ENCODE measurements at places on chromosomes 5 and 9. TPM values are rescaled to one million over a fixed set of nuclear protein-coding genes. Genes with fewer than 3 reads are reported as not detected.

The CEP72 gene
- 11.0 TPM for total RNA-seq

The ARHGEF28 gene
- 3.9 TPM for total RNA-seq

The LCN15 gene
- total RNA-seq: not detected

The OSMR gene
- 5.5 TPM for total RNA-seq

The CTNND2 gene
- total RNA-seq: 4.9 TPM

The SIMC1 gene
- total RNA-seq: 9.5 TPM

The GABBR2 gene
- 1.5 TPM for total RNA-seq

The ADCY2 gene
- total RNA-seq: 0.48 TPM
